ENCODE measurements at places on chromosomes 2 and 18.

DNA sequence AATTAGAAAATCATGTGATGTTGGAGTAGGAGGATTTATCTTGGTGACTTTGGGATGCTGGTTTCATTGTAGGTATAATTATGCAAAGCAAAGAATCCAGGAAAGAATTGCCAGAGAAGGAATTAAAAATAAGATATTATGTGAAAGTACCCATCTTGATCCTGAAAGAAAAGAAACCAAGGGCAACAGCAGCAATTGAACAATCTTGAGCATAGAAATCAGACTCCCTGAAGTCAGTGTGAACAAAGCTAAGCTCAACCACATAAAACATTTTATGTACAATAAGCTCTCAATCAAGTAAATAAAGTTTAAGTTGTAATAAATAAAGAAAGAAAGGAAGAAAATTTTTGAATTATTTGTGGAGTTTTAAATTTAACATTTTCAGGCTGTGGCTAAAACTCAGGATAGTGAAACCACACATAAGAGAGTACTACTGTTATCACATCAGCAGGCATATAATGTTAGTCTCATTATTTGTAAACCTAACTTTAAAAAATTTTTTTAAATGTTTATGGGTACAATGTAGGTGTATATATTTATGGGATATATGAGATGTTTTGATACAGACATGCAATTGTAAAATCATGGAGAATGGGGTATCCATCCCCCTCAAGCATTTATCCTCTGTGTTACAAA lies 32.8 kb upstream of the GPR55 start:
- DNase-seq, result no peak

DNA sequence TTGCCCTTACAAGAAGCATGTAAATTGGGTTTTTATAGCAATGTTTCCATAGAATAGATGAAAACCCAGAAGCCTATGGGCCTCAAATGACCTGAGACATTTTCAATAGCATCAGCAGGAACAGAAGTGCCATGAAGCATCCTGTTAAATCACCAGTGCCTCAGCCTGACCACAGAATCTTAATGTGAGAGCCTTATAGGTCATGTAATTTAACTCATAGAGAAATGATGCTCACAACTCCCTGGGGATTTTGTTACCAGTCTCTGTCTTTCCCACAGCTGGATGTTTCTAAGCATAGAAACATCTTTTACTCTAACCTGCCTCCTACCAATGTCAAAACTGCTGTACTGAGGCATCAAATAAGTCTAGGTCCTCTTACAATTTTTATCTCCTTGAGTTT lies 295.8 kb upstream of the ACVR2A start:
- DNase-seq, result no peak

- DNase-seq, result no peak
Observed at GRCh38 chr18:69128978-69129377, 271.7 kb upstream of the DOK6 start.

DNA sequence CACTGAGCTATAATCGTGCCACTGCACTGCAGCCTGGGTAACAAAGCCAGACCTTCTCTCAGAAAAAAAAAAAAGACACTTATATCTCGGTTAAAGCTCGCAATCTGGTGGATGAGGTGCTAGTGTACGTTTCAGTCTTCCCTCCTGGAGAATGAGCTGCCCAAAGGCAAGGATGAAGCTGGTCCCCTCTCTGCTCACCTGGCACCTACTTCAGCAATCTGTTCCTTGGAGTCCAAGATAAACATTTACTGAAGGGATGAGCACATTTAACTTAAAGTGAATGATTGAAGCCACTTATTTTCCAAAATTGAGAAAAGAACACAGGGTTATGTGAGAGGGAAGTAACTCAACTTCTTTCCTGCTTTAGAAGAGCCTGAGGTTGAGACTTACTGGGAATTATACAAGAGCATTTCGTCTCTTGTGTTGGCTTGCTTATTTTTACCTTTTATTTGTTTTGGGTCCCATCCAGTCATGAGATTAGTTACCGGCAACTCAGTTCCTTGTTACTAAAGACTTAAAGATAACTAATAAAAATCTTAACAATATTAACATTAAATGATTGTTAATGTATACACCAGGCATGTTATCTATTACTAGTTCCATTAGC lies 33.6 kb upstream of the COLEC12 start:
- no peak for DNase-seq
